ENCODE measurements at places on chromosomes 1 and 21.

DNA sequence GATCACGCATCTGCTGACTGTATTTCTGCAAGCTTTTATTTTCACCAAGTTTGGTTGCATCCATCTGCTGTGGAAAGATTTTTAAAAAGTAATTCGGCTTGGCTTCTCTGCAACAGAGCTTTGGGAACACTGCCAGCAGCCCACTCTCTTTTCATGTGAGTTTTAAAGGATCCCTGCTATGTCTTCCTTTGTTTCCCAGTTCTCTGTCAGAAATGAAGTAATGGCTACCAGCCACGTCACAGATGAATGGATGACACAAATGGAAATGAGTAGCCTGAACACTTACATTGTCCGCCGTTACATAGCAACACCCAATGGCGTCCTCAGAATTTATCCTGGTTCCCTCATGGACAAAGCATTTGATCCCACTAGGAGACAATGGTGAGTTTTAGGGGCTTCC is 80.6 kb upstream of the RAVER2 start:
- DNase-seq, result no peak

- DNase-seq, result no peak
Measured at GRCh38 chr1:42838482-42839190, 7.8 kb upstream of the ZNF691 start.

DNA sequence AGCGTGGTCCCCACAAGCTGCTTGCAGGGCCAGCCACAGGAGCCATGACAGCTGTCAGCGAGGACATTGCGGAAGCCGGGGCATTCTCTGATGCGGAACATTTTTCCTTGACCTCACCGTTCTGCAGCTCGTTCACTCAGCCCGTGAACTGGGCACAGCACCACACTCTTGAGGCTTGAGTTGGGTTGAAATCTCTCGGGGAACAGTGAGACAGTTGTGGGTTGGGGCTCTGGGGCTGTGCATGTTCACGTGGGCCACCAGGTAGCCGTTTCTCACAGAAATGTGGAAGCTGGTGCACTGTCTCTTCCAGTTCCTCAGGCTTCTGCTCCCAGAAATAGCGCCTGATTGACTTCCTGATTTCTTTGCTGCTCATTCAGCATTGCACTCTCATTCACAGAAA is 69.8 kb downstream of the SPSB1 start:
- DNase-seq, result no peak

GRCh38 chr1:183880531-183881243 is 75.8 kb downstream of the RGL1 start:
- DNase-seq, result no peak

GRCh38 chr1:206442101-206442500 is 28.2 kb upstream of the IKBKE start:
- DNase-seq, result no peak

DNA sequence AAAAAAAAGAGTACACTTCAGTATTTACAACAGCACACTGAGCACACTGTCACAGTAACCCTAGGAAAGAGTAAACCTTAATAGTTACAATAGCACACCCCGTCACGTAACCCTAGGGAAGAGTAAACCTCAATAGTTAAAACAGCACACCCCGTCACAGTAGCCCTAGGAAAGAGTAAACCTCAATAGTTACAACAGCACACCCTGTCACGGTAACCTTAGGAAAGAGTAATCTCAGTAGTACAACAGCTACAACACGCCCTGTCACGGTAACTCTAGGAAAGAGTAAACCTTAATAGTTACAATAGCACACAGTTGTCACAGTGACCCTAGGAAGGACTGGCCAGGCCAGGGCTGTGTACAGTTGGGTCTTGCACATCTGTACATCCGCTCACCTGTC is 3.0 kb downstream of the CDK11A start:
- no peak for DNase-seq

GRCh38 chr1:60563777-60564535 is 490.4 kb upstream of the C1orf87 start:
- DNase-seq, result no peak

Measured in renal cortex interstitium (tissue), 15 donors.